ENCODE measurements at places on chromosomes 11 and 22.

- DNase-seq = no peak
Observed at GRCh38 chr11:5274395-5274794, 4.7 kb upstream of the HBE1 start.

DNA sequence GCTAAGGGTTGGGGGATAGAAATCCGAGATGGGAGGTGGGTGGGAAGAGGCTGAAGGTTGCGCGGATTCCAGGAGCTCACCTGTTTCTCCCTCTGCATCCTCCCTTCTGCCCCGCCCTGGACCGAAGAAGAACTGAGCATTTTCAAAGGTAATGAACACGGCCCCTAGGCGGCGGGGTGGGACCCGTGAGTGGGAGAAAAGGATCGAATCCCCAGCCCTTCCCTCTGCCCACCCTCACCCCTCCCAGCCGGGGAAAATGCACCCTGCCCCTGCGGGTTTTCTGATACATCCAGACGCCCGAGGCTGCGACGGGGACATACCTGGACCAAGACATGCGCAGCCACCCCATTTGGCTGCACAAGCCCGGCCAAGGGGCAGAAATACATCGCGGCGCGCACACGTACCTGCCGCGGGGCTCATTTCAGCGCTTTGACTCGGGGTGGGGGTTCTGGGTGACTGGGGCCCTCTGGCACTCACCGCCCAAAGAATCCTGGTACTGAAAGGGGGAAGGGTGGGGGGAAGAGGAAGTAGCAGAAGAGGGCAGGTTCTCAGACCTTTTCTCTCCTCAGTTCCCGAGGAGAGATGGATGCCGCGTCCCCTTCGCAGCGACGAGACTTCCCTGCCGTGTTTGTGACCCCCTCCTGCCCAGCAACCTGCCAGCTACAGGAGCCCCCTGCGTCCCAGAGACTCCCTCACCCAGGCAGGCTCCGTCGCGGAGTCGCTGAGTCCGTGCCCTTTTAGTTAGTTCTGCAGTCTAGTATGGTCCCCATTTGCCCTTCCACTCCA is 6.0 kb downstream of the VSIG2 start:
- DNase-seq = no peak

DNA sequence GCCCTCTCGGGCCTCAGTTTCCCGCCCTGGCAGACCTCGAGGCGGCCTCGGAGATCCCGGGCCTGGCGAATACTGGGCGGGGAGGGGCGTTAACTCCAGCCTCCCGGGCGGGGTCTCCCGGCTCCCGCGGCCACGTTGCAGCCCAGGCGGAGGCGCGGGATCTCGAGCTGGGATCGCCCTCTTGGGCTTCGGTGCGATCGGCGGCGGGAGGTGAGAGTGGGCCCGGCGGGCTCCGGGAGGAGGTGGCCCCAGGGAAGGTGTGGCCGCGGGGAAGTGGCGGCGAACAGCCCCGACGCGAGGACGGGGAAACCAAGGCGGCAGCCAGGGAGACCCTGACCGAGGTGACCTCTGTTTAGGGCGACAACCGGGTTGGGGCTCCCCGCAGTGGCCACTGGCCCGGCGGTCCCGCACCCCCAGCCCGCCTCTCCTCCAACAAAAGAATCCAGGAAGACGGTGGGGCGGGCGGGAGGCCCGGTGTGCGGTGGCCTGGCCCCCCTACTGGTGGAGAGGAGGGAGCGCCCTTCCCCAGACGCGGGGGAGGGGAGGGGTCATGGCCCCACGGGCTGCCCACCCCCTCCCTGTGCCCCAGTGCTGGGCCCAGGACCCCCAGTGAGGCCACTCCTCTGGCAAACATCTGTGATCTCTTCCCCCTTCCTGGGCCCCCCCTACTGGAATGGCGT is at the start of gene PHETA2:
TSS of gene PHETA2 (plus strand) at position 117 of the 680 bp plus-strand sequence. CDS start 3,046 bp downstream, outside the sequence.
- DNase-seq = no peak

GRCh38 chr11:129277198-129277843 is 85.2 kb upstream of the ARHGAP32 start:
- no peak for DNase-seq

DNA sequence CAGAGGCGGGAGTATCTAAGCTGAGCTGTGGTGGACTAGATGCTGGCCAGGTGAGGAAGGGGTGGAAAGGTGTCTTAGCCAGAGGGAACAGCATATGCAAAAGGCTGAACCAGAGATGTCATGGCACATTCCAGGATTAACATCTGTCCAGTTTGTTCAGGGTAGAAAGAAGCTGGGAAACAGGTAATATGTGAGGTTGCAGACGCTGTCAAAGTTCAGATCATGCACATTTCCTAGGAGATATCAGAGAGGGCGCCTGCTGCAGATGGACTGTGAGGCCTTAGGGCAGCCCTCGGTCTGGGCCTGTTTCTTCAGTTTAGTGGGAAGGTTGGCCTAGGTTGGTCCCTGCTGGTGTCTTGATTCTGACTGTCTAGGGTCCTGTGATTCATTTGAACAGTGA is 97.7 kb upstream of the CRYBB3 start:
- DNase-seq = no peak

DNA sequence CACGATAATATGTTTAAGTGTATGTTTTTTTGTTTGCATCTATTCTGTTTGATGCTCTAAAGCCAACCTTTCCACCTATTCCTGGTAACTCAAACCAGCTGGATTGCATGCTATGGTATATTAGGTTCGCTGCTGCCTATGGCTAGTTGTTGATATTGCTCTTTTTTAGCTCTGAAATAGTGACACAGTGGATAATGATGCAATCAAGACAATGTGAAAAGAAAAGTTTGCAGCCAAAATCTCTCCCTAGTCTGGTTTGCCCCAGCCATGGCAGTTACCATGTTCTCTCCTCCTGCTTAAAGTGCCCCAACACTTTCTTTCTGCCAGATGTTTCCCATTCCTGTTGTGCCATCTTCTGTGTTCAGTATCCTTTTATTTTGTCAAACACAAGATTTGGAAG is 269.7 kb downstream of the DYNC2H1 start:
- DNase-seq = no peak

- DNase-seq = no peak
Observed at GRCh38 chr11:32529994-32530588, 53.5 kb upstream of the EIF3M start.

Measured in hippocampal formation (tissue), 2 donors.